ENCODE measurements at places on chromosomes 13 and 19. TPM values are rescaled to one million over a fixed set of nuclear protein-coding genes. Genes with fewer than 3 reads are reported as not detected.

Gene ZNF579
- 20.8 TPM for total RNA-seq

DNA sequence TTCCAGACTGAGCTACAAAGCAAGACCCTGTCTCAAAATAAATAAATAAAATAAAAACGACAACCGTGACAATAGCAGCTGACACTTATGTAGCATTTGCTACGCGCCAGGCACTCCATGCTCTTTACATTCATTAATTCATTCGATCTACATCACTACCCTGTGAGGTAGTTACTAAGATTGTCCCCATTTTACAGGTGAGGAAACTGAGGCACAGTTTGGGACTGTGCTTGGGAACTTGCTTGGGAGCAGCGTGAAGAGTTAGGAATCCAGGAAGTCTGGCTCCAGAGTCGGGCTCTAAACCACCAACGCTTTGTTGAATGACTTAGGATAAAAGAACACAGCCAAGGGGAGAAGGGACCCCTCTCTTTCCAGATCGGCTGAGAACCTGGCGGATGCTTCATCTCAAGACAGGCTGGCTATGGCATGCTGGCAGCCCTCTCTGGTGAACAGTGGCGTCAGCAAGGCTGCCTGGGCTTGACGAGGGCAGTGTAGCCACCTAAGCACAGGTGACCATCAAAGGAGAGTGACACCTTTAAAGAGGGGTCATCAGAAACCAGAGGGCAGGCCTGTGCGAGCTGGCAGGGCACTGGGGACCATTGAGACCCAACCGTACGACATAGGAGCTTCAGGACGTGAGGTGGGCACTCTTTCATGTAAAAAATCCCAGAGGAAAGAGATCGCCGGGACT is 591 bp downstream of the DOHH start:
- peaks cover 3% of the 10 kb centered on the region for H3K4me1 ChIP-seq
- H3K36me3 ChIP-seq = peaks cover 5% of the 10 kb centered on the region
- H3K27ac ChIP-seq = peak overlapping the region; percentile 71
- no peak for DNase-seq

Gene KL
- total RNA-seq = 6.6 TPM

GRCh38 chr19:48835734-48836088 is 580 bp downstream of the HSD17B14 start:
- peak overlapping the region; percentile 46 for H3K4me3 ChIP-seq
- peak overlapping the region; percentile 80 for H3K27ac ChIP-seq
- no peaks in the 10 kb centered on the region for H3K4me1 ChIP-seq
- peak; percentile 88 for DNase-seq
- H3K36me3 ChIP-seq = no peaks in the 10 kb centered on the region
- no peaks in the 10 kb centered on the region for H3K27me3 ChIP-seq

Gene FBXO17
- total RNA-seq = 10.4 TPM

- peak overlapping the region; percentile 100 for H3K27ac ChIP-seq
- DNase-seq = peak; percentile 71
- H3K27me3 ChIP-seq = no peaks in the 10 kb centered on the region
- H3K4me1 ChIP-seq = peaks cover 24% of the 10 kb centered on the region
Observed at GRCh38 chr13:29849731-29850212, 645 bp downstream of the UBL3 start.

DNA sequence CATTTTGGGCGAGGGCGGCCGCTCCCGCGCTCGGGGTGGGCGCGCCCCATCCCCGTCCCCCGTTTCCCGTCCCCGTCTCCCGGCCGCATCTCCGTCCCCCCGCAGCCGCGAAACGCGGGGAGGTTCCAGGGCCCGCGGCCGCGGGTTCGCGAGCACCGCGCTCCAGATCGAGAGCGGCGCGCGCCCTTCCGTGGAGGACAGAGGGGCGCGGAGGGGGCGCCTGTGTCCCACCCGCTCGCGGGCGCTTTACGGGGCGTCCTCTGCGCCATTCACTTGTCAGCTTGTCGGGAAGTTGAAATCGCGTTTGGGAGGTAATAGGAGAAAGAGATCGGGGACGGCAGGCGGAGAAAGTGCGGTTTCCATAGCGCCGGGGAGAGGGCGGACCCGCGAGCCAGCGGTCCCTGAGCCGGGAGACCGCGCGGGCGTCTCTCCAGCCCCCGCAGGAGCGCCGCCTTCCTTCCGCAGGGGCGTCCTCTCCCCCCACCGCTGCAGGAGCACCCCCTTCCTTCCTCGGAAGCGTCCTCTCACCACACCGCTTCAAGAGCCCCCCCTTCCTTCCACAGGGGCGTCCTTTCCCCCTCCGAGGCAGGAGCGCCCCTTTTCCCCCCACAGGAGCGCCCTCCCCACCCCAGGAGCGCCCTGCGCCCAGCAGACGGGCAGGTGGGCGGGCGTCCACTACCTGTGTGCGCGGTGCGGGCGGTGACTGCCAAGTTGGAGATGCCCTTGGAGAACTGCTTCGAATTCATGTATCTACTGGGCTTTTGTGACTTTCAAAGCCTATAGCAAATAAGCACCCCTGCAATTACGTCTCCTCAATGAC is 962 bp upstream of the IRS2 start:
- peak overlapping the region; percentile 51 for H3K4me3 ChIP-seq
- peak; percentile 59 for DNase-seq
- peaks cover 6% of the 10 kb centered on the region for H3K27me3 ChIP-seq
- H3K4me1 ChIP-seq = peaks cover 2% of the 10 kb centered on the region

Gene LHB
- total RNA-seq = 0.74 TPM

GRCh38 chr13:85303630-85304029 is 495.6 kb downstream of the SLITRK6 start:
- H3K27ac ChIP-seq = no peak overlapping the region
- H3K4me1 ChIP-seq = no peaks in the 10 kb centered on the region
- H3K27me3 ChIP-seq = no peaks in the 10 kb centered on the region
- H3K4me3 ChIP-seq = no peak overlapping the region

Gene SCEL
- 6.0 TPM for total RNA-seq

DNA sequence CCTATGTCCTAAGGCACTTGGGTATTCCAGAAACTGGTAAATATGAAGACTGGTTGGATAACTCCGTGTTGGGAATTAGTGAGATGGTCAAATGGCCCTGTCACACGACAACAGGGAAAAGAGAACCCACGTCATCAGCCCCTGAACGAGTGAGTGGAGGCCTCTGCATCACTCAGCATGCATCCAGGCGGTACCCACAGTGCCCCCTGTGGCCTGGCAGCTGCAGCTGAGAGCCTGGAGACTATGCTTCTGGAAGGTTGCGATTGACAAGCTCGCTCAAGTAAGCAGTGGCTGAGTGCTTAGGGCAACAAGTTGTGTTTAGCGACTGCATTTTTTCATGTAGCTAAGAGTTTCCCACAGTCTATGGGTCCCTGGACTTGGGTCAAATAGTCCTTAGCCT is 55.9 kb downstream of the COL4A2 start:
- H3K4me1 ChIP-seq = peaks cover 3% of the 10 kb centered on the region
- H3K27ac ChIP-seq = no peak overlapping the region
- H3K4me3 ChIP-seq = no peak overlapping the region
- peaks cover 10% of the 10 kb centered on the region for H3K36me3 ChIP-seq

GRCh38 chr19:43148233-43148632 is 38.1 kb downstream of the PSG5 start:
- no peak for DNase-seq
- H3K4me1 ChIP-seq = no peaks in the 10 kb centered on the region
- no peaks in the 10 kb centered on the region for H3K27me3 ChIP-seq
- no peak overlapping the region for H3K27ac ChIP-seq
- no peaks in the 10 kb centered on the region for H3K36me3 ChIP-seq

GRCh38 chr13:40657951-40658350 is 8.5 kb downstream of the FOXO1 start:
- no peak overlapping the region for H3K4me3 ChIP-seq
- peak; percentile 63 for DNase-seq
- peaks cover 11% of the 10 kb centered on the region for H3K4me1 ChIP-seq
- no peak overlapping the region for H3K27ac ChIP-seq
- H3K36me3 ChIP-seq = no peaks in the 10 kb centered on the region

DNA sequence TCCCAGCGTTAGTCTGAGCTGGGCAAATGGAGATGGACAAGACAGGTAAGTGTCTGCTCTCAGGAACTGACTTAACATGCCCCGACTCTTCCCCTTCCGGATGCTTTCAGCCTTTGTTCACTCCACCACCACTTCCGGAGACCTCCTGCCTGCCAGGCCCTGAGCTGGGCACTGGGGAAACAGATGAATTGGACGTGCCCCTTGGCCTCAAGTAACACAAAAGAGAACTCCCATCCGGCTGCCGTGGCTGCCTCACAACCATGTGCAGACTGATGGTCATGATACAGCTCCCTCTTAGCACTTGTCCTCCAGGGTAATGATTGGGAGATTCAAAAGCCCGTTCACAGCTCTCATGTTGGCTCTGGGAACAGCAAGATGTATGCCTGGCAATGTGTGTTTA is 6.9 kb downstream of the ZNF784 start:
- no peaks in the 10 kb centered on the region for H3K4me1 ChIP-seq
- H3K4me3 ChIP-seq = no peak overlapping the region
- H3K36me3 ChIP-seq = peaks cover 16% of the 10 kb centered on the region
- H3K27ac ChIP-seq = no peak overlapping the region
- H3K27me3 ChIP-seq = no peaks in the 10 kb centered on the region

Gene CD177
- total RNA-seq = 13.7 TPM

Gene STAP2
- total RNA-seq = 30.0 TPM

DNA sequence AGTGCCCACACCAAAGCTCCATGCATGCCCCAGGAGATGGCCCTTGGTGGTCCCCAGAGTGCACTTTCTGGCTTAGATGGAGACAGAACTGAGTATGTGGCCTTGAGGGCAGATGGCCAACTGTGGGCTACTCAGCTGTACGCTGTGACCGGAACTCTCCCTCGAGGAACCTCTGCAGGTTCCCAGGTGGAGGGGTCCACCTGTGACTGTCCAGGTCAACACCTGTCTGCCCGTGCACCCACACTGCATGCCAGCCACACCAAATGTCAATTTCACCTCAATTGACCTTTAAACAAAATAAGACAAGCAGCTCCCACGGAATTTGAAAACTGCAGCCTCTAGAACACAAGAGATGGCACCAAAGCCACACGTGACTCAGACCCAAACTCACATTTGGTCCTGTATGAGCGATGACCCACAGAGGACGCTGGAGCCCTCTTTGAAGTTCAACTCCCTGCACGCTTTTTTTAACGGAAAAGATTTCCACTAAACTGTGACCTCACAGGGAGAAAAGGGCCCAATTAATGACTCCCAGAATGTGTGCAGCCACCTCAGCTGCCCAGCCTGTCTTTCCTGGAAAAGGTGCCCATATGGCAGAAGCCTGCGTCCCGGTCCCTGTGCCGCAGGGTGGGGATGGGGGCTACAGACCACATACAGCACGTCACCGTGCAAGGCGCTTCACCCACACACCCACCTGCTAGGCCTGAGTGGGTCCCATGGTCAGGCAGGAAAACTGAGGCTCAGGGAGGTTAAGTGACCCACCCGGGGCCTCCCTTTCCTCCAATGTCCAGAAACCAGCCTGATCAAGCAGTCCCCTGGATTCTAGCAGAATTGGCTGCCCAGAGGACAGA is 47.7 kb downstream of the KLF2 start:
- peaks cover 4% of the 10 kb centered on the region for H3K4me1 ChIP-seq
- no peak overlapping the region for H3K4me3 ChIP-seq
- no peak overlapping the region for H3K27ac ChIP-seq
- peaks cover 11% of the 10 kb centered on the region for H3K36me3 ChIP-seq
- H3K27me3 ChIP-seq = no peaks in the 10 kb centered on the region
- no peak for DNase-seq

Gene MAG
- total RNA-seq = 1.5 TPM

DNA sequence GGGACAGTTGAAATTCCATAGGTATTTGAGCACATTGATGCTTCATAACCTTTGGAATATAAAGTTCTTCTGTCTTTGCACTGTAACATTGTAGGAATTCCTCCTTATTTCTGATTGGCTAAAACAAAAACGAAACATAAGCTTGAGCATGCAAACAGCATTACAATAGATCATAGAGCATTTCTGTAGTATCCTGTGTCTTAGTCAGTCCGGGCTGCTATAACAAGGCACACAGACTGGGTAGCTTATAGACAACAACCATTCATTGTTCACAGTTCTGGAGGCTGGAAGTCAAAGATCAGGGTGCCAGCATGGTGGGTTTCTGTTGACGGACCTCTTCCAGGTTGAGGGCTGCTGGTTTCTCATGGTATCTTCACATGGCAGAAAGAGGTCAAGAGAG is 188.7 kb upstream of the SOX21 start:
- H3K27me3 ChIP-seq = peaks cover 2% of the 10 kb centered on the region
- no peak for DNase-seq
- H3K36me3 ChIP-seq = no peaks in the 10 kb centered on the region
- no peak overlapping the region for H3K27ac ChIP-seq
- no peaks in the 10 kb centered on the region for H3K4me1 ChIP-seq
- H3K4me3 ChIP-seq = no peak overlapping the region

- peak; percentile 77 for DNase-seq
- H3K4me3 ChIP-seq = no peak overlapping the region
- peaks cover 5% of the 10 kb centered on the region for H3K4me1 ChIP-seq
- no peaks in the 10 kb centered on the region for H3K27me3 ChIP-seq
- H3K27ac ChIP-seq = no peak overlapping the region
Observed at GRCh38 chr13:43787997-43788396, 1.2 kb upstream of the ENOX1 start.

DNA sequence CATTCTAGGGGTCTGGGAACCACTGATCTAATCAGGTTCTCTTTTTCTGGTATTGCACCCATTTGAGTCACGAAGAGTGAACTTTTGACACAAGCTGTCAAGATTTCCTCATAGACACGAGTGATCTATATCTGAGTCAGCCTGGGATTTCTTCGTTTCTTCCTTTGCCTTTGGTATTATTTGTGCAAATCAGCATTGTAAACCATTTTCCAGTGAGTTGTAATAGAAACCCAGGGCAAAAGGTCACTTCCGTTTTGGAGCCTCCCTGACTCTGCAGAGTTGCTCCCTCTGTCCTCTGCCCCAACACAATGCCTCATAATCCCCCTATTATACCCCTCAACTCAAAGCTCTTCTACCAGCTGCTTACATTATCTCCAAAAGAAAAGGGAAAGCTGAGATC is 615.1 kb downstream of the EFNB2 start:
- H3K4me3 ChIP-seq = no peak overlapping the region
- H3K4me1 ChIP-seq = no peaks in the 10 kb centered on the region
- H3K36me3 ChIP-seq = no peaks in the 10 kb centered on the region

Gene NEK3
- 14.2 TPM for total RNA-seq

DNA sequence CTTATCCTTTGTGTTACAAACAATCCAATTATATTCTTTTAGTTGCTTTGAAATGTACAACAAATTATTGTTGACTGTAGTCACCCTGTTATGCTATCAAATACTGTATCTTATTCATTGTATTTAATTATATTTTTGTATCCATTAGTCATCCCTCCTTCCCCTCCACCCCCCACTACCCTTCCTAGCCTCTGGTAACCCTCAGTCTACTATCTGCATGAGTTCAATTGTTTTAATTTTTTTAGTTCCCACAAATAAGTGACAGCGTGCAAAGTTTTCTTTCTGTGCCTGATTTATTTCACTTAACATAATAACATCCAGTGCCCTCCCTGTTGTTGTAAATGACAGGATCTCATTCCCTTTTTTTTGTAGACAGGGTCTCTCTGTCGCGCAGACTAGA is 4.5 kb downstream of the SAE1 start:
- H3K36me3 ChIP-seq = no peaks in the 10 kb centered on the region
- no peak overlapping the region for H3K4me3 ChIP-seq
- DNase-seq = no peak
- no peak overlapping the region for H3K27ac ChIP-seq
- no peaks in the 10 kb centered on the region for H3K27me3 ChIP-seq
- H3K4me1 ChIP-seq = no peaks in the 10 kb centered on the region

Gene HSH2D
- total RNA-seq = 5.5 TPM

Gene RASIP1
- 26.2 TPM for total RNA-seq

Gene KIR2DL1
- total RNA-seq = not detected

Gene TTC9B
- total RNA-seq = not detected

Measured in lung (tissue), 17 donors.